Fibroblast of lung (primary cell): ENCODE measurements at places on chromosomes 7 and 10. TPM values are rescaled to one million over a fixed set of nuclear protein-coding genes. Genes with fewer than 3 reads are reported as not detected.

The CHST15 gene
- 7.9 and 8.2 TPM in 2 replicates for total RNA-seq

The ATOH7 gene
- under 0.01 TPM in 1 of 2 replicates, not detected in the other for total RNA-seq

The CNPY1 gene
- not detected in 2 replicates for total RNA-seq

- no peak overlapping the region for H3K27ac ChIP-seq
- peaks cover 2% of the 10 kb centered on the region for H3K36me3 ChIP-seq
- no peak overlapping the region for H3K4me3 ChIP-seq
Observed at GRCh38 chr10:14535457-14536130, 204.9 kb upstream of the FRMD4A start.

GRCh38 chr7:2201686-2202360 lies 30.9 kb downstream of the MAD1L1 start:
- no peak for DNase-seq
- H3K27ac ChIP-seq = no peak overlapping the region
- no peak overlapping the region for H3K4me3 ChIP-seq
- peaks cover 5% of the 10 kb centered on the region for H3K36me3 ChIP-seq
